ENCODE measurements at places on chromosomes 1 and 21.

GRCh38 chr1:82034812-82035211 is 234.1 kb downstream of the ADGRL2 start:
- no peak for DNase-seq

DNA sequence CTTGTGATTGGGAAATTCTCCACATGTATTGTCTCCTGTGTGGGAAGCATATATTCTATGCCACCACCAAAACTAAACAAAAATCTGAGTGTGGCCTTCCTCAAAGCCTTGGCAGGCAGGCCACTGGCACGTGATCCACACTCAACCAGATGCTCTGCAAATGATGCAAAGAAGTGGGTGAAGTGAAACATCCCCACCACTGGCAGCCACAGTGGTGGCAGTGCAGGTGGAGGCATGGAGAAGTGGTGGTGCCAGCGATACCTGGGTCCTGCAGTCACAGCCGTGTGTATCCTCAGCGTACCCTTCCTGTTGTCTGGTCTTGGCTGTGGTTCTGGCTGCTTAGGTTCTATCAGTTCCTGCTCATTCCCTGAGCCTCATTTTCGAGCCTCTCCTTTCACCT is 65.2 kb downstream of the PLPPR5 start:
- no peak for DNase-seq

DNA sequence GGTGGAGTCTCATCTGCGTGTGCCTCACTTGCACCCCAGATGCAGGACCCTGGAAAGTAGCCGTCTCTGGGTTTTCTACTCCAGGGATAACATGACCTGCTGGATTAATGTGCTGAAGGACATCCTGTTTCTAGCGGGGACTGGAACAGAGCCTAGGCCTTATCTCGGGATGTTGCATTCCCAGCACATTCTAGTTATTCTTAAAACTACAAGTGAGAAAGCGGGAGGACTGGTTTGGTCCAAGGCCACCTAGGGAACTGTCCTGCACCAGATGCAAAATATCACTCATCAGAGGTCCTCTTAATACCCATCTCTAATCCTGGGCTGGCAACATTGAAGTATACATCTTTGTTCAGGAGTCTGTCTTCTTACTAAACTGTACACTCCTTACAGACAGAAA is 179.9 kb downstream of the ZC3H11B start:
- DNase-seq, result no peak

DNA sequence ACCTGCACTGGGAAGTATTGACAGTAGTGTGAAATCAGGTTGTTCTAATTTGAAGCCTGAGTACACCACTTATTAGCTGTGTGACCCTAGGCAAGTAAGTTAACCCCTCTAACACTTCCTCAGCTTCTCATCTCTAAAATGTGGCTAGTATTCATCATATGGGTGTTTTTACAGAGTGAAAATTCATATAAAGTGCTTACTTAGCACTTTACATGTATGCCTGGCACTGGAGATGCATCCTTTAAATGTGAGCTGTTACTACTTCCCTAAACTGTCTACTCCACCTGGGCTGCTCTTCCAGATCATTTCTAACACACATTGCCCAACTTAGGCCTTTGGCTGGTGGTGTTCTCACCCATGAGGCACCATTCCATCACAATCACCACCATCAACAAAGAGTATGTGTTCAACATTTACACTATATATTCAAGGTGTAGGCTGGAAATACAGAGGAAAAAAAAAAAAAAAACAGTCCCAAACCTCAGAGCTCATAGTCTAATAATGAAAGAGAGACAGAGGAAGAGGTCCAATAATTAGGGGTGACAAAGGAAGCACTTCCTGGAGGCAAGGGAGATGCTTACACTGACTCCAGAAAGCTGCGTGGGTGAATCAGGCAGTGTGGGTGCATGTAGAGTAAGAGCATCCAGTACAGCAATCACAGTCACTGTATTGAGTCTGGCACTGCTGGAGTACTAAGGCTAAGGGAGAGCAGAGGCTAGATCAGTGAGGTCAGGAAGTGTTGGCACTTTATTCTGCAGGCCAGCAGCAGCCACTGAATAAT is 3.6 kb downstream of the STX6 start:
- no peak for DNase-seq

DNA sequence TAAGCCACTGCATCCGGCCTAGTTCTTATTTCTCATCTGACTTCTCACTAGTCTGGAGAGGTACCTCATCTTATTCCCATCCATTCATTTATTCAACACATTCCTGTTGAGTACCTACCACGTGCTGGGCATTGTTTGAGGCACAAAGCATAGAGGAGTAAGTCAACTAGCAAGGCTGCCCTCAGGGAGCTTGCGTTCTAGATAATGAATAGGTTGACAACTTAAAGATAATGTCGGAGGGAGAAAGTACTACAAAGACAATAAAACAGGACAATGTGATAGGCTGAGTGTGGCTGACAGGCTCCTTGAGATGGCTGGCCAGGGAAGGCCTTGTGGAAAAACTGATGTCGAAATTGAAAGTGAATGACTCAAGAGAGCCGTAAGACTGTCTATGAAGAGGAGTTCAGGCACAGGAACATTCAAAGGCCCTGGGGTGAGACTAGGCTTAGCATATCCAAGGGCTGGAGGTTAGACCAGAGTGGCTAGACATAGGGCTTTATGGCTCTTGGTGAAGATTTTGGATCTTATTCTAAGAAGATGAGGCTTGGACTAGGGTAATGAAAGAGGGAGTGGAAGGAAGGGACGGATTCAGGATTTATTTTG is 18.3 kb downstream of the SPATA21 start:
- DNase-seq, result no peak

- DNase-seq, result no peak
These were observed 20.0 kb downstream of the YIPF1 start for GRCh38 chr1:53869454-53870117.

- no peak for DNase-seq
These were observed 184.6 kb downstream of the TGFB2 start for GRCh38 chr1:218529646-218530300.

GRCh38 chr1:43311521-43311920 is 10.7 kb downstream of the TIE1 start:
- no peak for DNase-seq

Measured in stimulated activated CD4-positive, alpha-beta T cell treated with anti-CD3 and anti-CD28 coated beads, TNF-alpha, amount 100 ng/mL, for 24 hours (primary cell).